Naive B cell (primary cell): ENCODE measurements at places on chromosomes 6 and 20. TPM values are rescaled to one million over a fixed set of nuclear protein-coding genes. Genes with fewer than 3 reads are reported as not detected.

CNR1 gene
- 0.48 TPM for polyA plus RNA-seq

GRCh38 chr20:51008718-51009117 lies 14.2 kb downstream of the KCNG1 start:
- no peak for DNase-seq

DNA sequence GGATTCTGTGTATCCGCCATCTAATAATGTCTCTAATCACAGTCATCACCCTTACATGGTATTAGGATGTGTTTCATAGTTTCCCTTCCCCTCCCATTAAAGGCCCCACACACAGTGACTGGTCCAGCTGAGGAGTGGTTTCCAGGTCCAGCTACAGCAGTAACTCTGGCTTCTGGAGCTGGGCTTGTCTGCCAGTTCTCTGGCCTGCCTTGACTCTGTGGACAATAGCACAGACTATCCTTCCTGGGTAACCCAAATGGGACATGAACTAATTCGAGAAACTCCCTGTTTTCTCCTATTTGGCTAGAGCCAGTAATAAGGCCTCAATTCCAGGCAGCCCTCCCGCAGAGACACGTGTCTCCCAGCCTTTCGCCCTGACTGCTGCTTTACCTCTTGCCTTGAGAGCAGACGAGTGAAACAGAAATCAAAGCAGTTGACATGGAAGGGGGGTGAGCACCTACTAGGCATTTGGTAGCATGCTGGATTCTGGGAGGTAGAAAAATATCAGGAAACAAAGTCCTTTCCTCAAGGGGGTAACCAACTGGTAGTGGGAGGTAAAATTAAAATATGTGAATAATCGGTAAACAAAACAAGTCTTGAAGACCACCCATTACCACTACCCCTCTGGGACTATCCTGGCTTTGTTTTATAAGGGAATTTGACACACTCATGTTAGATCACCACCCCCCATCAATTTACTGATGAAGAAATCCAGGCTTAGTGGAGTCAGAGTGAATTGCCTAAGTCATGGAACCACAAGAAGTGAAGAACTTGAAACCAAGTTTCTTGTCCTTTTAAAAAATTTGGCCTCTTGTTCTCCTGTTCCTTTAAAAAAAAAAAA lies 1.2 kb downstream of the TRAF3IP2 start:
- DNase-seq: no peak

DNA sequence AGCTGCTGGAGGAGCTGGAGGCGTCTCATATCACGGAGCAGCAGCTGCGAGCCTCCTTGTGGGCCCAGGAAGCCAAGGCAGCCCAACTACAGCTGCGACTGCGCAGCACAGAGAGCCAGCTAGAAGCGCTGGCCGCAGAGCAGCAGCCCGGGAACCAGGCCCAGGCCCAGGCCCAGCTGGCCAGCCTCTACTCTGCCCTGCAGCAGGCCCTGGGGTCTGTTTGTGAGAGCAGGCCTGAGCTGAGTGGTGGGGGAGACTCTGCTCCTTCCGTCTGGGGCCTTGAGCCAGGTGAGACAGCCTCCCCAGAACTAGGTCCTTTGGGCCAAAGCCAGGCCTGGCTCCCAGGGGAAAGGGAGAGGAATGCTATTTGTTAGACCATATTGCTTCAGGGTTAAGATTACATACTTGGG lies 31.7 kb downstream of the C20orf173 start:
- DNase-seq: no peak

DNA sequence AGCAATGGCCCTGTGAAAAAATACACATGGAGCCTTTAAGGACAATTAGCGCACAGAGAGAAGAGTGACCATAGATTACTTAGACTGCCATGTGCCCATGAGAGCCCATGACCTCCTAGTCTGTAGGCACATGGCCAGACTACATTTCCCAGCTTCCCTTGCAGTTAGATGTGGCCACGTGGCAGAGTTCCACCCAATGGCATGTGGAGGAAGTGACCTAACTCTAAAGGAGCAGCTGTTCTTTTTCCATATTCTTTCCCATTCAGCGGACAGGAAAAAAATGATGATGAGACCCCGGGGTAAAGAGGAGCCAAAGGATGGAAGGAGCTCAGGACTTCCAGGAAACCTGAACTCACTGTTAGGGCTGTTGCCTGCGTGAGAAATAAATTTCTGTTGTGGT lies 116.6 kb downstream of the CBLN4 start:
- no peak for DNase-seq

DNA sequence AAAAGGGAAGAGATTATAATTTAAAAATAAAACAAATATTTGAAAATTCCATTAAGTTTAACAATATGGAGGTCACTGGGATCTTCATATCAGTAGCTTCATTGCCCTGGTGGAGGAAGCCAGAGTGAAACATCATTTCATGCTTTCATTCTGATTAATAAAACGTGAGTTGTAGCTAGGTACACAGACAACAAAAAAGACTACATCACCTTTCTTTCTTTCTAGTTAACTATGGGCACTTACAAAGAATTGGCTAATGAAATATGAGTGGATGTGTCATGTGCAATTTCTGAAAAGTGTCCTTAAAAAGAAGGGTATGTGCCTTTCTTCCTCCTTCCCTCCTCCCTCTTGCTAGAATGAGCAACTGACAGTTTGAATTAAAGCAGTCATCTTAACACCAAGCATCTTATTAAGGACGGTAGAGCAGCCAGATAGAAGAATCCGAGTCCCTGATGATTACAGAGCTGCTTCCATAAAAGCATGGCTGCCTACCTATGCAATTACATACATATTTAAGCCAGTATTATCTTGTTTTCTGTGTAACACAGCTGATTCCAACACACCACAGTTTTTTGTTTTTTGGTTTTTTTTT lies 3.4 kb downstream of the SERAC1 start:
- no peak for DNase-seq

DNA sequence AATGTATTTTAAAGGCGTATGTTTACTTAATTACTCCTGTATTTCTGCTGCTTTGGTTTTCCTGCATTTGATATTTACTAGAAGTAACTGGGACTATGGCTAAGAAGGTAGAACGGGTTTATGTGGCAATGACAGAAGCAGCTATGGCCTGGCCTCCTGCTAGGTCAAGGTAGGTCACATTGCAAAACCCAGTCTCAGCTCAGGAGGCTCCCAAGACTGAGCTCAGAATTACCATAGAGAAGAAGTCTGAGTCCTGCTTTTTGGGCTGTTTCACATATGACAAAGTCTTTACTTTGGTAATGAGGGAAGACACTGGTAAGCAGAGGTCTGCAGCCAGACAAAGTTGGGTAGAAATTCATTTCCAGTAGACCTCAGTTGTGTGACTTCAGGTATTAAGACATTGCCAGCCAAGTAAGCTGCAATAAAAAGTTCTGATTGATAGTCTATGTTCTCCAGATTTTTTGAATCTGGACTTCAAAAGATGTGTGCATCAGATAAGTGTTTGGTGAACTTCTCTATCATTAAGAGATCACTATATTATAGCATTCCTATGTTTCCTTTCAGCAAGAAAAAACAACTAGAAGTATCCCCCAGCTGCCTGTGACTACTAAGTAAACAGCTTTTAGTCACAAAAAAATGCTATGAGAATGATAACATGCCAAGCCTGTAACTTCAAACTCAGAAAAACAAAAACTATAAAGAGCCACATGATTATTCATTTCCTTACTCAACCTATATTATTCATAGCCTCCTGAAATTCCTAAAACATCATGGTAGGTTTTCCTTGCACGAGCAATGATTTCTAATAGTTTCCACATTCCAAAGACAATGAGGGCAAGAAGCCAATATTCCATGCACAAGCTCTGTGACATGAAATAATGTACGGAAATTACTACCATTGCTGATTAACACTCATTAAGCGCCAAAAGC lies 312.3 kb downstream of the HAO1 start:
- DNase-seq: no peak

DNA sequence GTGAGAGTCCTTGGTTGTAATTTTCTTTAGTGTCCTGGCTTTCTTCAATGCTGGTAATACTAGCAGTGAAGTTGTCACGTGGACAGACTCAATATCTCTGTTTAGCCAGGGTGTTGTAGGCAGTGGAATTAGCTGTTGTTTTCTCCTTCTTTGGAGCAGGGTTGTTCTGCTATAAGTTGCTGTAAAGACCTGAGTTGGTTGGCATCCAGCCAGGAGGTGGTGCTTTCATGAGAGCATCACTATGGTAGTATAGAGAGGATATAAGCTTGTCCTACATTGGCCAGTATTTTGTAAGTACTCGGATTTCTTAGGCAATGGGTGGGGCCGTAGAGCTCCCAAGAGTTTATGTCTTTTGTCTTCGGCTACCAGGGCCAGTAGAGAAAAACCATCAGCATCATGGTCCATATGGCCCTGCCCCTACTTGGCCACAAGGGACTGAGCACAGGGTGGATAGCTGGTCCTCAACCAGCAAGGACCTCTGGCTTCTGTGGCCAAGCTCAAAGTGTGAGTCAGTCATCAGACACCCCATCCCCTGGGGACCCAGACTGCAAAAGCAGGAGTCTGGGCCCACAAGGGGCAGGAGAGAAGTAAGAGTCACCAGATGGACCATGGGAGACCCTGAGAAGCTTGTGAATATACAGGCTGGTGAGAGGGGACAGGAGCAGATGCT lies 127.9 kb upstream of the NXT1 start:
- no peak for DNase-seq

OARD1 gene
- polyA plus RNA-seq: 45.8 TPM

- no peak for DNase-seq
These were observed 136.9 kb upstream of the SUPT3H start for GRCh38 chr6:45514454-45515230.

GRCh38 chr6:70394518-70395300 lies 18.6 kb upstream of the FAM135A start:
- DNase-seq: no peak

DNA sequence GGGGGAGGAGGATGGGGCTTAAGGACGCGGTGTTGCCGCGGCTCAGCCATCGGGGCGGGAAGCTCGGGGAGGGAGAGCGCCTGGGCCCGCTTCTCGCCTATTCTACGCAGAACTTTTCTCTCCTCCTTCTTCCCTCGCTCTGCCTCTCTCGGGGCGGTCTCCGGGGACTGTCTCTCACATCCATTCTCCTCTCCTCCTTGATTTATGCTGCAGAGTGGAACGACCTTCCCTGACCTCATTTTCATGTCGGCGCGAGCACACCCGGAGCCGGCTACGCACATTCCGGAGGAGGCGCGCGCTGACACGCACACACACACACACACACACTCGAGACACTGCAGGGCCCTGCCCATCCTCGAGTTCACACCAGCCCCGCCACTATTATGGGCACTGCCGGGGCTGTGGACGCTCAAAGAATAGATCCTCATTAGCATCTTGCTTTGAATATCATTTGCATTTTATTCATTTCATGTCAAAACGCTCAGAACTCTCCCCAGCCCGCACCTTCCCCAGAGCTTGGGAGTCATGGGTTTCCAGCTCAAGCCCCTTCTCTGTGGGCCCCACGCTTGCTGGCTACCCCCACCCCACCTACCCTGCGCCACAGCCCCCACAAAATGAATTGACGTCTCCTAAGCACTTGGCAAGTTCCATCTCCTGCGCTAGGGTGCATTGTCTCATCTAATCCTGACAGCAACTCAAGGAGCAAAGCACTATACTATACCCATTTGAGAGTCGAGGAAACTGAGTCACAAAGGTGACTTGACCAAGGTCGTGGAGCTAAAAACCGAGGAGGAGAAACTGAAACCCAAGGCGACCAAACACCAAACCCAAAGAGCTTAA lies 36.8 kb downstream of the NCR2 start:
- DNase-seq: peak; percentile 30

GRCh38 chr6:139373928-139374356 lies 506 bp downstream of the CITED2 start:
- DNase-seq: no peak

- DNase-seq: no peak
These were observed 234.7 kb upstream of the SULF2 start for GRCh38 chr20:48019940-48020339.
